Spleen (tissue), 13 donors: ENCODE measurements at places on chromosomes 6 and 20.

- no peak for DNase-seq
Observed at GRCh38 chr20:33516882-33517281, 27.0 kb downstream of the CBFA2T2 start.

- DNase-seq: no peak
Observed at GRCh38 chr6:23212398-23212797, 643.0 kb downstream of the HDGFL1 start.

- DNase-seq: no peak
Observed at GRCh38 chr6:135871878-135872277, 20.4 kb downstream of the PDE7B start.

DNA sequence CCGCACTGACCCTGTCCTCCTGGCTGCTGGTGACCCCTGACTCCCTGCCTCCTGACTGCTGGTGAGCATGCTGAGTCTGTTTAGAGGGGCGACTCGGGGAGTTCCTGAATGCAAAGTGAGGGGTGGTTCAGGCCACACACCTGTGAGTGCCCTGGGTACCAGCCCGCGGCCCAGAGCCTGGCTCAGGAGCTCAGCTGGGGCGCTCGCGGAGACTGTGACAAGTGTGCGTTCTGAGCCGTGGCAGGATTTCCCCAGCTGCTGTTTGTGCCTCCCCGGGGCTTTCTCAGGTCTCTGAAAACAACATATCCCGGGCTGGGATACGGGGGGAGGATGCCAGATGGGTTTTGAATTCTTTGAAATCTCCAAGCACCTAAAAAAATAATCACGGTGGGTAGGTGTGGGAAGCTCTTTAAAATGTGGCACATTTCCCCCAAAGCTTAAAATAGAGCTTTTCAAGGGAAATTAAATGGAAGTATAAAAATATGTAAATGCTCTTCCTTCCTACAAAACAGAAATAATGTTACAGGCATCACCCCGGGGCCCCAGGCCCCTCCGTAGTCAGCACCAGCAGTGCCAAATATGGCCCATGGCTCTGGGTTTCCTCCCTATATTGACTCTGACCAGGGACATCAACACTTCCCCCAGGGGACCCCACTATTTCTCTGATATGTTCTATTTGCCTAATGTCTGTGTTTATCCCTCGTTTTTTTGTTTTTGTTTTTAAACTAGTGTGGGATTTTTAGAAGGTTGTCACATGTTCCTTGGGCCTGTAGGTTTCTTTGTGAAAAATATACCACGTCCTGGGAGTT lies 49.9 kb upstream of the TAGAP start:
- DNase-seq: peak; percentile 94

GRCh38 chr6:14499841-14500240 lies 382.3 kb downstream of the CD83 start:
- DNase-seq: no peak

GRCh38 chr6:38708496-38708895 lies 5.6 kb upstream of the GLO1 start:
- DNase-seq: no peak
